ENCODE measurements at places on chromosomes 6 and 20.

DNA sequence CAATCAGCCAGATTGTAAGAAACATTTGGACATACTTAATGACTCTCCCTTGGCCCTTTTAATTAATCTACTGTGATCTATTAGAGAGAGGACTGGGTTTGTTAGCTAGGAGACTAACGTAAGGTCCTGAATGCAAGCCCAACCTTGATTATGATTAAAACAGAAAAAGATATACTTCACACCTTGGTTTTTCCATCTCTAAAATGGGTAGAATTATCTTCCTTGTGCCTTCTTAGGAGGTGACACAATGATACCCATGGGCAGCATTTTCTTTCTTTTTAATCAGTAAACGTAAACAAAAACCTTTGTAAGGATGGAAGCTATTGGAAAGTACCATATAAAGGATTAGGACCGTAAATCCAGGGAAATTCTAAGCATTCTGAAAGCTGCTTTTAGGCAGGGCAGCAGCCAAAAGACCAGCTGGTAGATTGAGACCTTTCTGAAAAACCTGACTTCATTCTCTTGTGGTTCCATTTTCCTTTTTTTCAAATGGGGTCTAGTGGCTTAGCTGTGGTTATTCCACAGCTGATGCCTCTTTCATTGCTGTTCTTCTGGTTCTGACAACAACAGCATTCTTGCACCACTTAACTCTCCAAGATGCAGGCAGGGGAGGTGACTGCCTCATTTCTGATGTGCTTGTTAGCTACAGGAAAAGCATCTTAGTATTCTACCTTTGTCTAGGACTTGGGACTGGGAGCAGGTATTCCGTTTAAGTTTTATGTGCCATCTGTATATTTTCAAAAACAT, 27.4 kb downstream of the RREB1 start:
- no peak for DNase-seq

DNA sequence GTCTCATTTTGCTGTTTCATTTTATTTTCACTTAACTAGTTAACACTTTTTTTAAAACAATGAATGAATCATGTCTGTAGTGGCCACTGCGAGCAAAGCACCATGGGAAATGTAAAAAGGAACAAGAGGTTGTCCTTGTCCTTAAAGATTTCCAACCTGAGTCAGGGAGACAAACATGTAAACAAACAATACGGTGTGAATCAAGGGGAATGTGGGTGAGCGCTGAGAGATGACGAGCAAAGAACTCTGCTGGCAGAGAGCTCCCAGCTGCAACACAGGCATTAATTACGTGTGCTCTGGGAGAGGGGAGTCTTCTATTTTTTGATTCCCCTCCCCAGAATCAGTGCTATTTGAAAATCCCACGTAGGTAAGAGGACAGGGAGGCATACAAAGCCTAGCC, 84.3 kb downstream of the ATXN1 start:
- DNase-seq = no peak

GRCh38 chr20:18855882-18856281, 42.3 kb downstream of the SCP2D1 start:
- DNase-seq = no peak

GRCh38 chr6:41722969-41723529, 12.4 kb downstream of the TFEB start:
- DNase-seq = no peak

DNA sequence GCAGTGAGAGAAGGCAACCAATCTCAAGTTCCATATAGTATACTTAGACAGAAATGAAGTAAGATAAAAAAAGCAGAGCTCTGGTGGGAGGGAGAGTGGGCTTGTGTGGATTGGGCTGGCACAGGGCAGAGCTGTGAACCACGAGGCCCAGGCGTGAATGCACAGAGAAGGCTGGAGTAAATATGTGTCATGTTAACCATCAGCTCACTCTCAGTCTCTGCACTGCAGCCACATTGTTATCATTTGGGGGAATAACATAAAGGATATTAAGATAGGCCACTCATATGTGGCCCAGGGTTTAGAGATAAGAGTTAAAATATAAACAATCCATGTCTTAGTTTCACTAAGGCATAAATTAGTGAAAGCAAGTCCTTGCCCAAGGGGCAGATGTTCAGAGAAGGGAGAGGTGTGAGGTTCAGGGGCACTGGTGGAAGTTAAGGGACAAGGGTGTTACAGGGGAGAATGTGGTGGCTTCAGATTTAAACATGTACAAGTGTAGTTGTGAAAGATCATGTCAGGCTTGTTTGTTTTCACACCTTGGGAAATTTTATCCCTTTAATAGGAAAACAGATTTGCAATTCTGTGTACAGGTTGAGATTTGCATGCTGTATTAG, 14.4 kb downstream of the GMPR start:
- DNase-seq = no peak

GRCh38 chr6:91130126-91130525, 543.3 kb upstream of the MAP3K7 start:
- DNase-seq = no peak

- DNase-seq = no peak
Observed at GRCh38 chr6:1509241-1509640, 100.5 kb upstream of the FOXC1 start.

DNA sequence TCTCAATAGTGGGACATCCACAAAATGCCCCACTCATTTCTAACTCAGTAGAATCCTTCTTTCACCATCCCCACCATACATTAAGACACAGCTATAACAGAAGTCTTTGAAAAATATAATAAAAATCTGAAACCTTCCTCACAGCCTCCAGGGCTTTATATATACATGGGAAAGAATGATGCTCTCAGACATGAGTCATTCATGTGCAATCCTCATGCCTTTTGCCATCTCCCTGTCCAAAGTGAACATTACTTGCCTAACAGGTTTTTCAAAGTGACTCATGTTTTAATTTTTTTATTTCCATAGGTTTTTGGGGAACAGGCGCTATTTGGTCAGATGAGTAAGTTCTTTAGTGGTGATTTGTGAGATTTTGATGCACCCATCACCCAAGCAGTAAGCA, 162.7 kb downstream of the RALGAPA2 start:
- no peak for DNase-seq

DNA sequence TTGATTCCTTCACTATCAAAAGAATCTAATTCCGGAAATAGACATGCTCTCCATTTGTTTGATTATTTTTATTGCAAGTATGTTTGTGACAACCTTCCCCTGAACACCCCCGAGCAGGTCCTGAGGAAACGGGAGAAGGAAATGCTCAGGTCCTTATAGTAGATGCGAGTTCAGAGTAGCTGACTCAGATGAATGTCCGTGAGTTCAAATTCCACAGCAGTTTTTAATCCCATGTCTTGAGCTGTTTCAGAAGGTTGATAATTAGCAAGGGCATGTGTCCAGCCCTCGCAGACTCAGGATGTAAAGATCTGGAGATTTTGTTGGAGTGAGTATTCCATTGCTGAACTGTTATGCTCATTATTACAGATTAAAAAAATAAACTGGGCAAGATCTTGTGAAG, 169.3 kb downstream of the BCAS1 start:
- DNase-seq = no peak

GRCh38 chr20:62955519-62956386, 3.2 kb downstream of the SLC17A9 start:
- no peak for DNase-seq
